CD4-positive, alpha-beta T cell treated with Interleukin-2 at 100 ng/mL for 4 hours (primary cell): ENCODE measurements at places on chromosomes 1 and 21.

GRCh38 chr1:15571266-15571665 lies 13.6 kb downstream of the AGMAT start:
- DNase-seq = no peak

GRCh38 chr1:160748181-160748877 lies 9.3 kb downstream of the SLAMF7 start:
- no peak for DNase-seq

DNA sequence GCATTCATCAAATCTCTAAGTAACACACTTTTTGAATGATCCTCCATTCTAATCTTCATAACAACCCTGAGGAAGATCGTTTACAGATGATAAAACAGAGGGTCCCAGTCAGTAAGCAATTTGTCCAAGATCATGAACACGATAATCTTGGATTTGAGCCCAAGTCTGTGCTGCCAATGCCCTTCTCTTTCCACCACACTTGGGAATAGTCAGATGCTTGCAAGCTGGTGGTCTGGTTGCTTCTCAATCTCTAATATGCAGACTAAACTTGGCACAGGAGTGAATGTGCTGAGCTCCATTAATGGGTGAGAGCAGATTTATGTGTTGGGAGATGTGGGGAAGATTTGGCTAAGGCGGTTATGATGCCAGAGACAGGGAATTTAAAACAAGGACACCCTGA lies 430.6 kb upstream of the DAB1 start:
- no peak for DNase-seq

DNA sequence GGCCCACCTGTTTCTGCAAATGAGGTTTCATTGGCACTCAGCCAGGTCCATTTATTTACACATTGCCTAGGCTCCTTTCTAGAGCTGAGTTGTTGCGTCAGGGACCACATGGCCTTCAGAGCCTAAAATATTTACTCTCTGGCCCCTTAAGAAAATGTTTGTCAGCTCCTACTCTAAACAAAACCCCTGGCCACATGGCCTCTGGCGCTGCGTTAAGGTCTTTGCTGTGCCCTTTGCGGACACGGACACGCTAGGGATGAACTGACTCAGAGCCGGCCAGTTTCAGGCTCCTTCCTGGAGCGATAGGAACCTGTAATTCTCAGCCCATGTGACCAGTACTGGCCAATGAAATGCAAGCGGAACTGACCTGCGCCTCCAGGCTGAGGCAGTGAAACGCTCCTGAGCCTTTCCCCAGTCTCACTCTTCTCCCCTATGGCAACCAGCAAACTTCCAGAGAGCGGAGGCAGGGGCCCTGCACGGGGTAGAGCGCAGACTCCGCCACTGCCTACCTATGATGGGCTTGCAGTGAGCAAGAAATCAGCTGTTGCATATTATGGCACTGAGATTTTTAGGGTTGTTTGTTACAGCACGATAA lies 160.3 kb downstream of the ETS2 start:
- no peak for DNase-seq

GRCh38 chr1:26218906-26219494 lies 15.0 kb upstream of the CEP85 start:
- no peak for DNase-seq

DNA sequence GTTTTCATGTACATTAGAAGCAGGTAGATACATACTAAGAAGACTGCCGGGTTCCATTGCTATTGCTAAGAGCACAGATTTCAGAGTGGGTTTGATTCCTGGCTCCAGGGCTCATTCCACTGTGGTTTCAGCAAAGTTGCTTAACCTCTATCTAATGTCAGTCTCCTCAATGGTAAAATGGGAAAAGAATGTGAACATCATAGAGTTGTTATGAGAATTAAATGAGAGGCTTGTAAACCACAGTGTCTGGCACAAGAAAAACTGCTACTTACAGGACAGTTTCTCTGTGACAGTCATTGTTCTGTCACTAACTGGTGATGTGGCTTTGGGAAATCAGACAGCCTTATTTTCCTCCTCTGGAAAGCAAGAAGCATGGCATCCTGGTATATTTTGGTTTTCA lies 10.7 kb upstream of the PLXNA2 start:
- DNase-seq = no peak

- no peak for DNase-seq
These were observed 257.2 kb upstream of the HOOK1 start for GRCh38 chr1:59557549-59557885.

DNA sequence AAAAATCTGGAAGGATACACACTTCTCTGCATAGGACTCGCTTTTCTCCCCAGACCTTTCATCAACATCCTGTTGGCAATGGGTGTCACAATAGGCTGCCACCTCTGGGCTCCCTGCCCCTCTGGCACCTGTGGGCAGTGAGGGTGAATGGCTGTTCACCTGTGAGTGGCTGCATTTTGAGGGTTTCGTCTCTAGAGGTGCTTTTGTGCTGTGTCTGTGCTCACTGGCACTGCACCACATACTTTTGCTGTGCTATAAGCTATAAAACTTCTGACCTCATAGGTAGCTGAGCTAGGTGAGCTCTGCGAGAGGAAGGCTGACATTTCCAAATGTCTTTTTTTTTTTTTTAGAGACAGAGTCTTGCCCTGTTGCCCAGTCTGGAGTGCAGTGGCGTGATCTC lies 35.9 kb downstream of the SLC30A1 start:
- DNase-seq = no peak

DNA sequence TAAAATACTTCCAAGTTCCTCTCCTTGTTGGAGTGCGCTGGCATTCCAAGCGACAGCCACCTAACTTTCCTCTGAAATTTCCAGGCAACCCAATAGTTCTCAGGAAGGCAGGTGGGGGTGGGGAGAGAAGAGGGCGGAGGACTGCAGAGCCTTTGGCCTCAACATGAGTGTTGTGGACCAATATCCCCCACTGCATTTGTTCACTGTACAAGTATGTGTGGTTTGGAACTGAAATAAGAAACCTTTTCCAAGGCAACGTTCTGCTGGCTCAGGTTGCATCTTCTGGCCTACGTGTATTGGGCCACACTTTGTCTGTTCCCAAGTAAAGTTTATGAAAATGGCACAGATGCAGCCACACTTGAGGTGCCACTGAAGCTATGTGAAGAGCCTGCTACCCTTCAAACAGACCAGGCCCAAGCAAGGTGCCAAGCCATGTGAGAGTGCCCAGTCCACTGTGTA lies 153.4 kb downstream of the DHRS3 start:
- no peak for DNase-seq

- no peak for DNase-seq
These were observed 84.7 kb downstream of the URB2 start for GRCh38 chr1:229710746-229711145.

DNA sequence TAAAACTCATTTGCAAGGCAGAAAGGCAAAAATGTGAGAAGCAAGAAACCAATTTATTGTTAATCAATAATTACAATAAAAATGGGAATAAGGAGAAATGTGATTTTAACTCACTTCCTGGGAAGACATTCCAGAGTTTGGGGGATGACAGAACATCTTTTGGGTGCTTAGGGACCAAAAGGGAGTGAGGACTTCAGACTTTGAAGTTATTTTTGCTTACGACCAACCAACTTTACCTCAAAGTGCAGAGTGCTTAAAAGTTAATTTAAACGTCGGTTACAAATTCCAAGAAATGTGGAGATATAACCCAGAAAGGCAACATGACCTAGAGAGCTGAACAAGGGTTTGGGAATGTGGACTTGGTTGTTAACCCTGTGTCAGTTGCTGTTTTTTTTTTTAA lies 234.5 kb upstream of the C1orf105 start:
- no peak for DNase-seq

DNA sequence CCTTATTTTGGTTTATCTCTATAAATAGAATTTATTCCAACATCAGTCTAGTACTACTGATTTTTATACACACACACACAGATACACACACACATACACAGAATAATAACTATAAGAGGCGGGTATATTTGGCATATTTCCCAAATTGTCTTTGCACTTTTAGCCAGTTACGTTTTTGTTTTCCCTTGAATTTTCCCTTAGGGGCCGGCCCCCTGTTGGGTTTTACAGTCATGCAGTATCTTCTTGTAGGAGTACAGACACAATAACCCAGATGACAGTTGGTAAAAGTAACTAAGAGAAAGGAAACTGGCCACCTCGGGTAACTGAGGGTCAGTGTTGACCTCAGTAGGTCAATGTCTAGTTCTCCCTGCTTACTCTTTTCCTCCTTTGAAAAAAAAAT lies 50.9 kb downstream of the DISP1 start:
- no peak for DNase-seq

DNA sequence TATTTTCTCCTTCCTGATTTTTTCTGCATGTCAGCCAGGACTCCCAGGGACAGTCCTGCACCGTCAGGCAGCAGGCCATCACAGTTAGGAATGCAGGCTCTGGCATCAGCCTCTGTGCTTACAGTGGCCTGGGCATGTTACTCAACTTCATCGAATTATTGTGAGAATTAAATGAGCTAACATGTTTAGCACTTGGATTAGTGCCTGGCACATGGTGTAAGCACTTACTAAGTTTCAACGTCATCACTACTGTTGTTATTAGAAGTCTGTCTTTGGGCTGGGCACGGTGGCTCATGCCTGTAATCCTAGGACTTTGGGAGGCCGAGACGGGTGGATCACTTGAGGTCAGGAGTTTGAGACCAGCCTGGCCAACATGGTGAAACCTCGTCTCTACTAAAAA lies 45.1 kb downstream of the SCCPDH start:
- DNase-seq = no peak

- no peak for DNase-seq
These were observed 7.9 kb upstream of the TRAF5 start for GRCh38 chr1:211318576-211319280.

DNA sequence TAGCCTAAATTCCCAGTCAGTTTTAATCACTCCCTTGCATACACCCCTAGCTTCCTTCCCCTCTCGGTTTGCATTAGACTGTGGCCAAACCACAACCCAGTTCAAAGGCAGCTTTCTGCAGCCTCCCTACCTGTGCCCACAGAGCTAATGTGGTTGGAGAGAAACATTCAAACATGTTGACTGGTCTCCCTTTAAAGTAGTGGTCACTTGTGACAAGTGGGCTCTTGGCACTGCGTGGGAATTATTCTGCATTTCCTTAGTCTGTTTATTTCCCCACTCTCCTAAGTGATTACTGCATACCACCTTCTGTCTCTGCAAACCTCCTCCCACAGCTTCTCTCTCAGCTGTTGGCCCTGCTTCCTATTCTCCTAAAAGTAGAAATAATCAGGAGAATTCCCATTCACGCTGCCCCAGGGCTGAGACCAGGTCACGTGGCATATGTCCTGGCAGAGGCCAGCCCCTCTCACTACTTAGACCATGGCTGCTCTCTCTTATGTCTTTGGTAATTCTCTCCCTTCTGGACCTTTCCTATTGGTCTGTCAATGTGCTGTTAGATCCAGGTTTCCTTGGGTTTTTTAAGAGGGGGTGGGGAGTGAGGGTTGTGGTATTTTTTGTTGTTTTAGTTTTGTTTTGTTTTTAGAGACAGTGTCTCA lies 38.4 kb upstream of the CD101 start:
- DNase-seq = no peak

GRCh38 chr1:2358072-2358471 lies 33.3 kb downstream of the MORN1 start:
- no peak for DNase-seq

- peak; percentile 8 for DNase-seq
These were observed 5.2 kb upstream of the LRRC8D start for GRCh38 chr1:89815611-89816010.
